ENCODE measurements at places on chromosomes 6 and 20.

GRCh38 chr6:116370760-116371119 is at the start of gene DSE:
DSE (plus strand) TSS chr6:116370947; CDS start chr6:116399251, 28,304 bp downstream.
- DNase-seq: peak; percentile 44

DNA sequence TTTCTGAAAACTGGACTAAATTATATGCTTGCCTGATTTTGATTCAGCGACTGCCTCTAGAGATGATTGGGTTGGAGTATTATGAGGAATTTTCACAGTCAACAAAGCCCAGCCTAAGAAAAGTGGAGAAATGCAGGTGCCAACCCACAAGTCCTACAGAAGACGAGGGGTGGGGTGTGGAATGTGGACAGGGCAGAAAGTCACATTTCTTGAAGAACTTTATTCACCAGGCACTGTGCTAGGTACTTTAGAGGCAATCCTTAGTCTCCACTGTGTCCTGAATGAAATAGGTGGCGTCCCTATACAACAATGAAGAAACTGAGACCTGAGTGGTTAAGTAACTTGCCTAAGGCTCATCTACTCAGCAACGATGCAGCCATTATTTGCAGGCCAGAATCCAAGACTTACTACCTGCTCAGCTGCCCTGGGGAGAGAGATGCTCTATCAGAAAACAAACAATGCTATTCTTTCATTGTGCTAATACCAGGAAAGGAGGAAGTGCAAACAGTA is 106.3 kb downstream of the RNF144B start:
- no peak for DNase-seq

- DNase-seq: no peak
These were observed 38.8 kb downstream of the PPARD start for GRCh38 chr6:35381132-35381531.

DNA sequence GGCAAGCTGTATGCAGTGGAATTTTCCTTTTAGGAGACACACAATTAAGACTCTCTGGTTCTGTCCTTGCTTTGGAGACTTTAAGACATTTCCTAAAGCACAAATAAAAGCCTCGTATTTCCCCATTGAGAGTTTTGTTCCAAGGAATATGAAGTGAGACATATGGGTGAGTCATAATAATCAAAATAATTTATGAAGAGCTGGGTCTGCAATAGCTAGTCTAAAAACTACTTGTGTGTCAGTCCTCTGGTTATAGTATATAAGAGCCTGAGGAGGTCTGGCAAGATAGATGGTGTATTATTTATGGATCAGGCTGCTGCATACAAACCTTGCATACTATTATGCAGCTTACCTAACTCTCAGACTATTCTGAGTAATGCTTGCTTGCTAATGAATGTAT is 142.6 kb downstream of the ADGRG6 start:
- no peak for DNase-seq

DNA sequence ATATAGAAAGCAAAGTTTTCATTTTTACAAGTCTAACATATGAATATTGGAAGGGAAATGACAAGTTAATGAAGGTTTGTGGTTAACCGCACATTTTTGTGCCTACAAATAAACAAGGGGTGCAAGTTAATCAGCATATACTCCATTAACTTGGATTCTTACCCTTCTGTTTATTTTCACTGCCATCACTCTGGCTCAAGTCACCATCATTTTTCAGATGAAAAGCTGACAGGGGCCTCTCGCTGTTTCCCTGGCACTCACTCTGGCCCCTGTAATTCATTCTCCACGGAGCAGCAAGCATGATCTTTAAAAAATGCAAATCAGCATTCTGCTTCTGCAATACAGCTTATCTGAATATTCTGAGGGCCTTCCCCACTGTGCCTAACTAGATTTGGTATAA is 29.8 kb downstream of the APCDD1L start:
- DNase-seq: no peak

DNA sequence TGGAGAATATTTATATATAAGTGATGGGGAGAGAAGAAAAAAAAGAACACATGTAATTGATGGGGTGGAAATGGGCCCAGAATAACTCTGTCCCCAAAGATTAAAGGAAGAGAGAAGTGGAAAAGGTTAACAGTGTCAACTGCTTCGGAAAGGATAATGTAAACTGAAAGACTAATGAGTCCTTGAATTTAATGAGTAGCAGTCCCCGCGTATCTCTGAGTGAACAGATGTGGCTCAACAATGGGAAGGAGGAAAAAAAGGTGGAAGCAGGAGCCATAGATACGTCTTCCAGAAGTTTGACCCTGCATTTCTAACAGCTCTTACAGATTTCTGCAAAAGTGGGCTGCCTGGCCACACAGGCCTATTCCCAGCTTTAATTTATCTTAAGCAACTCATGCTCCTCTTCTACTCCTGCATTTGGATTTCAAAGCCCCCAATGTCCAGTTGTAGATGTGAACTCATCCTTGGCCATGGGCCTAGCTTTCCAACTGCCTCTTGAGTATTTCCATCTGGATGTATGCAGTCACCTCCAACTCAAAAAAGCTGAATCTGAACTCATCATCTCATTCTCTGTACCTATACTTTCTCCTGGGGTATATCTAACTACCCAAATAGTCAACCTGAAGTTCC is 61.3 kb downstream of the DST start:
- no peak for DNase-seq

- no peak for DNase-seq
These were observed 67.5 kb downstream of the MACROD2 start for GRCh38 chr20:14062786-14063185.

GRCh38 chr20:11922561-11922960 is 4.9 kb downstream of the BTBD3 start:
- no peak for DNase-seq

- no peak for DNase-seq
These were observed 72.4 kb downstream of the TULP4 start for GRCh38 chr6:158384671-158385110.

GRCh38 chr6:107667790-107668189 is 156.3 kb downstream of the SCML4 start:
- no peak for DNase-seq
